ENCODE measurements at places on chromosomes 4 and X.

DNA sequence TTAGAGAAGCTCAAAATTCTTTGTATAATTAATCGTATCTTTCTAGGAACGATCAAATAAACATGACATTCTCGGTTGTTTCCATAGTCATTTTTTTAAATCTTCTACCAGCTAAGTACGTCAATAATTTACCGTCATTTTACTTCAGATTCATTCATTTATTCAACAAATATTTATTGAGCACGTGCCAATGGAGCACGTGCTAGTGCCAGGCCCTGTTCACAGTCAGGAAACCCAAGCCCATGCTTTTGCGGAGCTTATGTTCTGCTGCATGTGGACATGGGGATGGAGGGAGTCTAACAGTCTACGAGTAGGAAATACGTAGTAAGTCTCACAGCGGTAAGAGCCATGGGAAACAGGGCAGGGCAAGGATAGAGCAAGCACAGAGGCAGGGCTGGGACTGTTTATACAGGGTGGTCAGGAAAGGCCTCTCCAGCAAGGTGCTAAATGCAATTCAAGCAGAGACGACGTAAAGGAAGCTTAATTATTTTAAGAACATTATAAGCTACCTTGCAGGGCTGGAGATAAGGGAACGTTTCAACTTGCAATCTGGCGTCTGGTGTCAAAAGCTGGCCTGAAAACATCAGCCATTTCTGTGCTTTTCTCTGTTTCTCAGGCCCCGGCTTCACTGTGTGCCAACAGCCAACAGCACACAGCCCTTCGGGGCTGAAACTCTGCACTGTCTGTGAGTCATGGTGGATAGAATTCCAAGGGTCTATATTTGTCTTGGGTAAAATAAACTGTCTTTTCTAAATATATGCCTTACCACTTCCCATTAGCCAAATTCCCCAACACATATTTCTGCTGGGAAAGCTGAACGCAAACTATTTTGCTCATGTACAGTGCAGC, 517.1 kb upstream of the ZFP42 start:
- no peak for DNase-seq

- DNase-seq = no peak
Observed at GRCh38 chr4:65825116-65825753, 154.9 kb upstream of the EPHA5 start.

DNA sequence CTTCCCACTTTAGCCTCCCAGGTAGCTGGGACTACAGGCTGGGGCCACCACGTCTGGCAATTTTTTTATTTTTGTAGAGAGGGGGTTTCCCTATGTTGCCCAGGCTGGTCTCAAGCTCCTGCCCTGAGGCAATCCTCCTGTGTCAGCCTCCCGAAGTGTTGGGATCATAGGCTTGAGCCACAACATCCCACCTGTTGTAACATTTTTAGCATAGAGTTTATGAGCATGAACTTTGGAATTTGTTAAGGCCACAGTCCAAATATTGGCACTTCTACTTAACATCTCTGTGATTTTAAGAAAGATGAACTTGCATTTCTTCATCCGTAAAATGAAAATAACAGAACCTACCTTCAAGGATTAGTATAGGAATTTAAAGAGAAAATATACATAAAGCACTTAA, 445.6 kb downstream of the IQCM start:
- no peak for DNase-seq

GRCh38 chrX:120297923-120298322, 13.3 kb downstream of the TMEM255A start:
- no peak for DNase-seq

DNA sequence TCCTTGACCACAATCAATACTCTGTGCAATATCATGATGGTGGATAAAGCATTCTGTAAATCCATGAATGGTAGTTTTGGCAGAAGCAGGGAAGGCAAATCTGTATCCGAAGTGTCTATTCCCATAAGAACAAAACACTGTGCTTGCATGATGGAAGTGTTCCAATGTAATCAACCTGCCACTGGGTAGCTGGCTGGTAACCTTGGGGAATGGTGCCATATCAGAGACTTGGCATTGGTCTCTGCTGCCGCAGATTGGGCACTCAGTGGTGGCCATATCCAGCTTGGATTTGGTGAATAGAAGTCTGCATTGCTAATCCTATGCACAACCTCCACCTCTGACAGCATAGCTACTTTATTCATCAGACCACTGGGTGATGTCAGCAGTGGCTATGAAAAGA, 114.3 kb upstream of the EMCN start:
- DNase-seq = peak; percentile 92
